Brain (organoid and tissue), 16 donors: ENCODE measurements at places on chromosomes 1 and 21.

DNA sequence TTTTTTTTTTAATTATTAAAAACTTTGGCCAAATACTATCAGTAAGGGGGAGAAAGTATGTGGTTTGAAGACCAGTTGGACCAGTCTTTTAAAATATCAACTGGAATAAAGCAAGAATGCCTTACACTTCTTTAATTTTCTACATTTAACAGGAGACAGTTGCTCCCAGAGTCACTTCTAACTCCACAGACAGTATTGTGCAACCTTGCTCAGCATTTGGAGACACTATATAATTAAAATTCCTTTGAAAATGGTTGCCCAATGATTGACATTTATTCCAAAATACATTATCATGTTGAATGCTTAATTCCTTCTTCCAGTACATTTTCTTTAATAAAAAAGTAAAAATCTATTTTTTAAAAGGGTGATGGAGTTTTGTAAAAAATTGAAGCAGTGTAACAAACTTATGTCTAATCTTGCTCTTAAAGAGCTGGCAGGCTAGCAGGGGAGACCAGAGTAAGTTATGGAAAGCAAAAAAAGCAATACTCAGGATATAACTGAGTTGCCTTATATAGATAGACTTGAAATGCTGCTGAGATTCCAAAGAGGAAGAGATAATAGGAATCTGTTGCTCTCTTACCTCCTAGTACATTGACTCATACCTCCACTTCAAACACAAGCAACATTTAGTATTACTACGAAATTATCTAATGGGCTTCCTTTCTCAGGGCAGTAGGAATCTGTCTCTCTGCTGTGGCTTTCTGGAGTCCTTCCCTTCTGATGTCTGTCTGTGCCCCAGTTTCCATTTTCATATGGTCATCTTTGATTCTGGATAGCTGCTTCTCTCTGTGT lies 69.7 kb upstream of the RGL1 start:
- peak; percentile 66 for DNase-seq

DNA sequence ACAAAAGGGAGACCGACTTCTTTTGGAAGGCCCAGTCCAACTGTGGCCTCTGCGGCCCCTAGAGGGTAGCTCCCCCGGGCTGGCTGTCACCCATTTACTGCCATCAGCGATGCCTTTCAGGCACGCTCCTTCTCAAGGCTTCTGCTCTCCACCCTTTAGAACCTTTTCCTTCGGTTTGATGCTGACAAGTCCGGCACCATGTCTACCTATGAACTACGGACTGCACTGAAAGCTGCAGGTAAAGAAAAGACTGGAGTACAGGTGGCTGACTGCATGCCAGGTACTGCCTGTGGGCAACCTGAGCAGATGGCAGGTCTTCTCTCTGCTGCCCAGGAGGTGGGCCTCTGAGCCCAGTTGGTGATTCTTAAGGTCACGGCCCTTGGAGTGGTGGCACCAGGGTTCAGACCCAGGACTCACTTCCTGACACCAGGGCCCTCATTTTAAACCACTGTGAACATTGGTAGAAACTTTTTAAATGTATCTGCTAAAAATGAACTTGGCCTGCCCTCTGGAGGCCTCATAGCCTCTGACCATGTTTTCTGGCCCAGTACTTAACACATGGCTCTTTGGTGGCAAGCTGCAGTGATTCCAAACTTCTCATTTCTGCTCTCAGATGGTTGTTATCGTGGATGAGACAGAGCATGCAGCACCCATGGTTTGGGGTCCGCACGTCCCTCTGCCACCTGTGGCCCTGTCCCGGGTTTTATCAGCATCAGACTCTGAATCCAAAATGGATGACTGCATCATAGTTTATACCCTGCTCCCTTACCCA lies 45.7 kb downstream of the CAPN9 start:
- DNase-seq = no peak

DNA sequence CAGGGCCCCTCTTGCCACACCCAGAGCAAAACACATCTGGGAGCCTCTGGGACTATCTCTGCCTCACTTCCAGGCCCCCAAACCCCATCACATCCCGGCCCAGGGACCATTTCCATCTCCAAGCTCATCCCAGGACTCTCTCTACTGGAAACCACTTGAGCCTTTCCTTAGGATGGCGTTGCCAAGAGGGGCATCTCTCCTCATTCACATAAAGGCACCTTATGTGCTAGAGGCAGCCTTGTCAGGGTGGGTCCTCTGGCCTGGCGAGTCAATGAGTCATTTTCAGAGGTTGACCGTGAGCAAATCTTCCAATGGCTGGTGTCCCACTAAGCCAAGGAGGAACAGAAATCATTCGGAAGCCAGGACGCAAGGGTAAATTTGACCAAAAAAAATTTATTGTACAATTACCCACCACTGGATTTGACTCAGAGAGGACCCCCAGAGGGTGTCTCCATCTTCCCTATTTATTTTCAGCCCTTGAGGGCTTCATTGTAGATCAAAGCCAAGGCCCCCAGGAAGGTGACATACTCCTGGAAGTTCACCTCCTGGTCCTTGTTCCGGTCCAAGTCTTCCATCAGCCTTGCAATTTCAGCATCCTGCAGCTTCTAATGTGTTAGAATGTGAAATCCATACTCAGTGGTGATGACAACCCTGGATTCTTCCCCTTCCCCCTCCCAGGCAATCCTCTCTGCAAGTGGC lies 1.4 kb downstream of the S100A6 start:
- DNase-seq = no peak

GRCh38 chr1:241934201-241934848 lies 23.2 kb upstream of the BECN2 start:
- DNase-seq = peak; percentile 87

- DNase-seq = no peak
These were observed 24.8 kb downstream of the GBP7 start for GRCh38 chr1:89151047-89151446.

GRCh38 chr1:90358448-90358847 lies 358.7 kb downstream of the BARHL2 start:
- no peak for DNase-seq

DNA sequence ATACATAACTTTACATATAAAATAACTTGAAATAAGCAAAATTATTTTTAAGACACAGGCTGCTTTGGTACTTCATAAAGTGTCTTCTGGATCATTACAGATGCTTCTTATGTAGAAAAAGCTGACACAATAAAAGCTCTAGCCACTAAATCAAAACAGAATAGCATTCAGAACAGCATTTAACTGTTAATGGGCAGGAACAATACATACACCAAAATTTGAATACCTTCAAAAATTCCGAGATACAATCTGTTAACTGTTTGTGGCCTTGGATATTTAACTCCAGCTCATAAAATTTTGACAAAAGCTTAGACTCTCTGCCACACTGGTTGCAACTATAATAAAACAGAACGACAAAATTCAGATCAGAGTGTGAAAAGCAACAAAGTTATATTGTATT lies 31.7 kb downstream of the USP48 start:
- DNase-seq = no peak

DNA sequence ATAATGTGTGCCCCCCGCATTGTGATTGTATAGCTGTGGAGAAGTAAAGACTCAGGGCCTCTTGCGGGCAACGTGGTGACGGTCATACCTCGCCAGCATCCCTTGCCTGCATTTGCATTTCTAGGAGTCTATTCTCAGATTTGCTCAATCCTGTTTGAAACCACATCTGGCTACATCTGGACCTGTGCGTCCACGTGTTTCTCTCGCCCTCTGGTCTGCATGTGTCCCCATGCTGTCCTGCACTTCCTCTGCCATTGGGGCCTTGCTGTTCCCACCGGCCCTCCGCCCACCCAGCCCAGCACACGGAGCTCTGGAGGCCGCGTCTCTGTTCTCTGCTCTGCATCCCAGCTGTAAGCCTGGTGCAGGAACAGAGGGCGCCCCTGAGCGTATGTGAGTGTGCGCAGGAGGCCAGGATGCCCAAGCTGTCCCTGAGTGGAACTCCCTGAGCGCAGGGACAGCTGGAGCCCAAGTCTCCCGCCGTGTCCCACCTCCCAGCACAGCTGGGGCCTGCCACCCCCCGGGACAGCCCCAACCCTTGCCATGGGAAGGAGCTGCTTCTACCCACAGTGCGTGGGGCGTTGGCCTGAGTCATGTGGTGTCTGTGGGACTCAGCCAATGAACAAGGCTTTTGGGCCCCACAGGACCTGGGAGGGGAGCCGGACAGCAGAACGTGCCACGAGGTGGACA lies 1.6 kb downstream of the KRTAP10-2 start:
- DNase-seq = no peak

DNA sequence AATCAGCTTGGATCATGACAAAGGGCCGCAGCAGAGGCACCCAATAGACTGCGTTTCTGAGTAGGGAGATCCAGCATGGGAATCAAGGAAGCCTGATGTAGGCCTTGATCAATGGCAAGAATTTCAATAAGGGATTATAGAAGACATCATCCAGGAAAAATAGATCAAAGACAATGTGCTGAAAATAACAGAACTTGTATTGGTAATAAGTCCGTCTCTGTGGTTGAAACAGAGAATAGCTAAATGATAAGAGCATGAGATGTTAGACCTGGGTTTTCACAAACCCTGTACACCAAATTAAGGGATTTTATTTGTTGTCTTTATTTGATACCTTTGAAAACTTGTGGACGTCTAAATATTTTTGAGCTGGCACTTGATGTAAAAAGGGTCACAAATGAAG lies 228.0 kb upstream of the SGIP1 start:
- DNase-seq = no peak

- no peak for DNase-seq
These were observed 3.2 kb upstream of the SRRM1 start for GRCh38 chr1:24639881-24640280.

DNA sequence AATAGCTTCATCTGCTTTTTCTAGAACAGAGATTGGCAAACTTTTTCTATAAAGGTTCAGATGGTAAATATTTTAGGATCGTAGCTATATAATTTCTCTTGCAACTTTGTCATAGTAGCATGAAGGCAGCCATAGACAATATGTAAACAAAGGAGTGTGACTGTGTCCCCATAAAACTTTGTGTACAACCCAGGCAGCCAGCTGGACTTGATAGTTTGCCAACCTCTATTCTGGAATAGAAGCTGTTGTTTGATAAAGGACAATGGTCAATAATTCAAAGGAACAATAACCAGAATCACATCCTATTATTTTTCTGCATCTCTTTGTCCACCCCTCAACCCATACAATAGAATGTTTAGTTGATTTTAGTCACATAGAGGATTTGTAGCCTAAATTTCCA lies 286.7 kb downstream of the LMX1A start:
- DNase-seq = no peak

- DNase-seq = no peak
These were observed 6.9 kb upstream of the GALE start for GRCh38 chr1:23807453-23807852.

DNA sequence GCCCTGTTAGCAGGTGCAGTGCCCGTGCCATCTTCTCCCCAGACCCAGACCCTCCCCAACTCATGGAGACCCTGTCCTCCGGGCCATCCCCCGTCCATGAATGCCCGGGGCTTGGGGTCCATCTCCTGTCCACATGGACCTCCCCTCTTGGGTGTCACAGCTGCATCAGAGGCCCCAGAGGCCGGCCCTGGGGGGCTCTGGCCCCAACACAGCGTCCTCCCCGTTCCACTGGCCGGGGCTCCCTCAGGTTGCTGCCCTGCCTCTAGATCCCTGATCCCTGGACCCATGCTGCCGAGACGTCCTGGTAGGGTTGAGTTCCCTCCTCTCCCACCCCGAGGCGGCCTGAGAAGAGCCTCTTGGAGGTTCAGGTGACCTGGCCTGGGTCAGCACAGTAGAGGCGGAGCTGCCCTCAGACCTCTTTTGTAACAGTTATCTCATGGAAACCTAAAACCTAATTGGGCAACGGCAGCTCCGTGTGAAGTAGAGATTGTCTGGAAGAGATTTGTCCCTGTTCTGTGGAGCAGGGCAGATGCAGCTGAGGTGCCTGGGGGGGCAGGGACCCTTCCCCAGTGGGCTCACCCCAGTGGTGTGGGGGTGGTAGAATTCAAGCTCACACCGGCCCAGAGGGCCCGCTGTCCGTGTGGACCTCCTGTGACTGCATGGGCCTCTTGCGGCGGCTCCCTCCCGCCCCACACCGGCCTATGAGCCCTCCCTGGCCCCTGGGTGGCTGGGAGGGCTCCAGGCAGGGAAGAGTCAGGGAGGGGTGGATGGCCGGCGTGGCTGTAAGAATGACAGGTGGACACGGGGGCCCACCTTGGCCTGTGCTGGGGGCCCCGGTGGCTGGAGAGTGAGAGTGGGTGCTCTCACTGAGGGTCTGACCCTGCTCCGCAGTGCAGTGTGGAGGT lies 56.1 kb downstream of the SKI start:
- no peak for DNase-seq
